ENCODE measurements at places on chromosomes 13 and 19.

GRCh38 chr13:100694722-100695508 is 20.3 kb upstream of the TMTC4 start:
- DNase-seq, result no peak

DNA sequence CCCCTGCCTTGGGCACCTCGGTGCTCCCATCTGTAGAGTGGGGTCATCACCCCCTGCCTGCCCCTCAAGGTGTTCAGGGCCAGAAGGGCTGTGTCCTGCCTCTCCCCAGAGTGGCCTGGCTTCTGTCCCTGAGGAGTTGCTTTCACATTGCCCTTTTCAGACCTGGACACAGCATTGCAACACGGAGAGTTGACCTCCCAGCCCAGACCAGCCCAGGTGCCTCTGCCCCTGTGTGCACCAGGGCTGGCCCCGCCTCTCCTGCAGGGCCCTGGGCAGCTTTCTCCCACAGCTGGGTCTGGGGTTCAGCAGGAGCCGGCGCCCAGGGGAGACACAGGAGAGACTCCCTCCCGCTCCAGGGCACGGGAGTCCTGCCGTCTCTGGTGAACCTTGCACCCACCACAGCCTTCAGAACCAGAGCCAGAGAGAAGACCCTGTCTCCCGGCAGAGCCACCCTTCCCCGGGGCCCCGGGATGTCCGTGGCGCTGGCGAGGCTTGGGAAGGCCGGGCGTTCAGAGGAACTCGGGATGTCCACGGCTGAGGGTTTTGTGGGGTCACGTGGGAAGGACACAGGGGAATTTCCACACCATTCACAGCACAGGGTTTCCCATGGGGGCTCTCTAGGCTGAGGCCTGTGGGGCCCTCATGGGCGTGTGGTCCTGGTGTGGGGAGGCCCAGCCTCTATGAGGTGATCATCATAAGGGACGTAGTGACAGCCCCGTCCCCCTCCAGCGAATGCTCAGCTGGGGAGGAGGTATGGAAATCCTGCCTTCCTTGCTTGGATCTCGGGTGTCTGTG is 23.2 kb downstream of the C13orf46 start:
- no peak for DNase-seq

- no peak for DNase-seq
These were observed 156.2 kb downstream of the COG6 start for GRCh38 chr13:39811696-39812095.

DNA sequence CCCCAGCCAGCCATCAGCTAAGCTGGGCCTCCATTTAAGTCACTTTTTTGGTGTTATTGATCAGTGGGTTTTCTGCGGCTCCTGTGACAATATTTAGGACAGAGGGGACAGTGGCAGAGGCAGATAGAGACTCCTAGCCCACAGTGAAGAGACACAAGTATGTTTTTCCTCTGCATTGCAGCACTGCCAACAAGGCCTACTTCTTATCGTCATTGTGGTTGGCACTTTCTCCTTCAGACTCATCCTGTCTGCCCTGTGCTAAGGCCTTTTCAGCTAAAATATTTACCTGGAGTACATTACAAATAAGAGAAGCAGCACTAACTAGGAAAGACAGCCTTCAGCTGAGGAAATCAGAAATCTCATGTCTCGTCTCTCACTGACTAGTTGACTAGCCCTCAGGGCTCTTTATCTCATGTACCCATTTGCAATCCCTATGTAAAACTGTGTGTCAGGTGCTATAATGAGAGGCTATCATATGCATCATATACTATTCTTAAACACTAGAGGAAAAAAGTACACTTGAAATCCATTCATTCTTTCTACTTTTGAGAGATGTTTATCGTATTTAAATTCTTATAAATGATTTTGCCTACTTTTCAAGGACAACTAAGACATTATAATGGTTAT is 62.2 kb downstream of the ZAR1L start:
- DNase-seq, result no peak

GRCh38 chr13:60328073-60328472 is 68.9 kb upstream of the TDRD3 start:
- DNase-seq, result no peak

Data from GM04504 (cell line).